Activated T-helper 17 cell treated with anti-CD3 and anti-CD28 coated beads, Interleukin-2, amount 50 U/mL, for 72 hours (primary cell): ENCODE measurements at places on chromosomes 4 and X. TPM values are rescaled to one million over a fixed set of nuclear protein-coding genes. Genes with fewer than 3 reads are reported as not detected.

DNA sequence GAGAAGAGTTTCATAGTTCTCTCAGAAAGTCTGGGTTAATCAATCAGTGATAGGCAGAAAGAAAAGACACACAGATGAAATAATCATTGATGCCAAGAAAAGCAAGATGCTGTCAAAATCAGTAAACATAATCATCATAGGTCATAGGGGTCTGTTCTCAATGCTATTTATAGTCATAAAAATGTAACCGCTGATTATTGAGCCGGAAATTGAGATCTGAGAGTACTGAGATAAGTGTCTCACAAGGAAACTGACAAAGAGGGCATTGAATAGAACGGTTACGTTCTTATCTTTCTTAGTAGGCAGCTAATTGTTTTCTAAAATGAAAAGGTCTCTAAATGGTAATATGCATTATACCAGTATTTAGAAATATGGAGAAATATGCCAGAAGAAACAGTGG, 1686.1 kb upstream of the AGA start:
- no peak for ATAC-seq

GRCh38 chr4:146333187-146333894, 119.0 kb downstream of the REELD1 start:
- peak; percentile 89 for ATAC-seq

GRCh38 chr4:14151101-14151500, 523.6 kb upstream of the BOD1L1 start:
- ATAC-seq = no peak

DNA sequence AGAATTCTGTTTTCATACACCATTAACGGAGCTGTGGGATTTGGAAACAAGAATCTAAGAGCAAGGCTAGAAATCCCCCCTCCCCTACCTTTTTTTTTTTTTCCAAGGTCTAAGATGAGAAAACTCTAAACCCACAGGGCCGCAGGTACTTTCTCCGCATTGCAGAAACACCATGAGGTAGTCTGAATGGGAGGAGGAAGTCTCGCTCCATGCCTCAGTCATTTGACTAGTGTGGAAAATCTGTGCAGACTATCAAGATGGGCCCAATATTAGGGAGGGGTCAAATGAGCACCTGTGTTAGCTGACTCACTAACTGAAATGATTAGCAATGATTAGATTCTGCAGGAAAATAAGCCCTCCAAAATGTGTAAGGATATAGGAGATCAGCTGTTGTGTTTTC, 40.9 kb upstream of the MAP3K15 start:
- ATAC-seq = peak; percentile 54

Gene SASH3
- 191 TPM for total RNA-seq

- ATAC-seq = no peak
These were observed 72.2 kb downstream of the PPP3CA start for GRCh38 chr4:101274888-101275752.

Gene SPINK2
- total RNA-seq = not detected

Gene MAGEB17
- not detected for total RNA-seq

Gene MAP3K15
- total RNA-seq = 0.48 TPM

GRCh38 chrX:153635788-153636668, 11.0 kb upstream of the DUSP9 start:
- peak; percentile 55 for ATAC-seq

- no peak for ATAC-seq
These were observed 105.5 kb upstream of the STK26 start for GRCh38 chrX:131917588-131917987.

DNA sequence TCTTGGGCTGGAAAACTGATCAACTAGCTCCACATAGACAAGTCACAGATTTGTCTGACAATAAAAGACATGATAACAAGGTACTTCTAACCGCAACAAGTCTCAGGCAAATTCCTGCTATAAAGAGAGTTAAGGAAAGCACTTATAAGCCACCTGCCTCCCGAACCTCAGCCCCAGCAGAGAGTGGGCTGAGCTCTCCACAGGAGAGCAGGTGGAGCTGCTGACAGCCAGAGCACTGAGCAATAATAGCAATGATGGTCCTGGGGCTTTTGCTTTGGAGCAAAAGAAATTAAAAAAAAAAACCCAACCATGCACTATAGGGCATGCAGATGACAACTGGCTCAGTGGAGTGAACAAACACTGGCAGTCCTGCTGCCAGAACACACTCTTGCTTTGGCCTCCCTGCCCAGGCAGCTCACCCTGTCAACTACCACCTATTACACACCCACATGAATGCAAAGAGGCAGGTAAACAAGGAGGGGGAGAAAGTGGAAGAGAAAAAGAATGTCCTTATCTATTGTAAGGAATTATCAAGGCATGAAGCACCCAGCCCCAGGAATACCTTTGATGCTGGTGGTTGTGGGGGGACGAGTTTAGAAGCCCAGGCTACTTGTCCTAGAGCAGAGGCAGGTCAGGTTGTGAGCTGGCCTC, 135.8 kb upstream of the DGKK start:
- no peak for ATAC-seq

Gene RBM46
- total RNA-seq = not detected

DNA sequence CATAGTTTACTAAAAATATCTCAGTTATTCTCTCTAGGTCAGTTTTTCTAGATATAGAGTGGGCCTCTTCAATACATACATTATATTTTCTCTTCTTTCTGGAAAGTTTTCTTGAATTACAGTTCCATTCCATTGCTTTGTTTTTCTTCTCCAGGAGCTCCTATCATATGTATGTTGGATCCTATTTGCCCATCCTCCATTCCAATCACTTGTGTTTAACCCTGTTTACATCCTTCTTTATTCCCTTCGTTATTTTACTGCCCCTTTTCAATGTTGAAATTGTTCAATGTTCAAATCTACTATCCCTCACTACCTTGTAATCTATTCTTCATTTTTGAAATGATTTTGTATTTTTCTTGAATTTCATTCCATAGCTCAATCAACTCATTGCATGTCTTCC, 97.4 kb downstream of the IRF2 start:
- ATAC-seq = no peak

Gene ARMCX1
- total RNA-seq = 0.95 TPM

- ATAC-seq = no peak
These were observed 100.6 kb downstream of the AKAP4 start for GRCh38 chrX:50100188-50100587.

Gene DDX53
- total RNA-seq = not detected

Gene SPRY1
- 76.0 TPM for total RNA-seq

Gene NDST3
- not detected for total RNA-seq

DNA sequence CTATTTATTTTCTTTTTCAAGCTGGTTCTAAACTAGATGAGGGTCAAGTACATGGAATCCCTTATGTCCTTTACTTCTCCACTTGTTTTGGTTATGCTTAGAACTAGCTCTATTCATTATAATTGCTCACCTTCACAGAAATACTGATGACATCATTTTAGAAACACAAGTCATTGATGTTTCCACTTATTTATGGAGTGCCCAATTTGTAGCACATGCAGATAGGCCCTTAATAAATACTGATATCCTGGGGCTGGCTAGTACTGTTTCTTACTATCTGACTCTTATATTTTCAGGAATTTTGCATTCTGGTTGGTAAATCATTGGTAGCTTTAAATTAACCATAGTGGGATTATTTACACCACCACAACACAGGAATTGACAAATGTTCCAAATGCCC, 112.2 kb downstream of the NAA11 start:
- no peak for ATAC-seq

Gene TEX13A
- not detected for total RNA-seq

- ATAC-seq = no peak
These were observed 148.2 kb downstream of the SMIM20 start for GRCh38 chr4:26062215-26062614.

DNA sequence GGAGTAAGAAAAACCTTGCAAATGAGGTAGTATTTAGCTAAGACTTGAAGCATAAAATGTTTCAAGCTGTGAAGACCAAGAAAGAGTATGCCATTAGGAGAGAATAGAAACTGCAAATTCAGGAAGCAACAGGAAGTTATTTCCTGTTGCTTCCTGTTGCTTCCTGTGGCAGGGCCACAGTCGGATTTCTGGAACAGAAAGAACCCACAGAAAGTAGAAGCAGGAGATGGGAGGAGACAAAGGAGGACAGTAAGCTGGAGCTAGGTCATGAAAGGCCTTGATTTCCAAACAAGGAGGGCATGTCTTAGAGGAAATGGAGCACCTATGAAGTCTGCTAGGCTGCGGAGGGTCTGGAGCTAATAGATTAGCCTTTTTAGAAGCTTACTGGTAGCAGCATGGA, 17.2 kb downstream of the ASB11 start:
- no peak for ATAC-seq

Gene TLR10
- total RNA-seq = not detected

- ATAC-seq = no peak
These were observed 217.0 kb downstream of the BMPR1B start for GRCh38 chr4:94974773-94975172.

- no peak for ATAC-seq
These were observed 90.3 kb upstream of the TFDP3 start for GRCh38 chrX:133308499-133308897.

Gene NHSL2
- total RNA-seq = 0.15 TPM

Gene EREG
- total RNA-seq = not detected
